GM23248 (cell line): ENCODE measurements at places on chromosomes 11 and 22. TPM values are rescaled to one million over a fixed set of nuclear protein-coding genes. Genes with fewer than 3 reads are reported as not detected.

DNA sequence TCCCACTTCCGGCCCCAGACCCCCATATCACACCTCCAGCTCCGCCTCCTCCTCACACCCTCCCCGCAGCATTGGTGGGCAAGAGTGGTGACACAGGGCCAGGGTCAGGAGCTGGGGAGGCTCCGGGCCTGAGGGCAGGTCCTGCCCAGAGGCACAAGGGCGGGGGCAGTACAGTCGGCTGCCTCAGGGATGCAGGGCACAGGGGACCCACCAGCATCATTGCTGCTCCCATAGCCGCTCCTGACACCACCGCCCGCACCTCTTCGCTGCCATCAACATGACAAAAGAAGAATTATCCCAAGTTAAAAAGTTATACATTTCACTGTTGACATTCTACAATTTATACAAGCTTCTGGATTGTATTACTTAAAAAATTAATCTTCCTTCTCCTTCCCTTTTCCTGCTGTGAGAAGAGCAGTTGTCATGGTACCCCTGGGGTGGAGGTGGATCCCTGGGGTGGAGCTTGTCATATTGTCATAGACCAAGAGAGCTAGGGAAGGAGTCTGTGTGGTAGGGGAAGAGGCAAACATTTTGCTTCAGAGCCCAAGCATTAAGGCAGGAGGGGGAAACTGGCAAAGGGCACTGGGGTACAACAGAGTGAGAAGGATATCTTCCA, 4.1 kb downstream of the SBF2 start:
- DNase-seq = no peak

GRCh38 chr11:95514416-95515110, 275.0 kb downstream of the FAM76B start:
- DNase-seq = no peak

DNA sequence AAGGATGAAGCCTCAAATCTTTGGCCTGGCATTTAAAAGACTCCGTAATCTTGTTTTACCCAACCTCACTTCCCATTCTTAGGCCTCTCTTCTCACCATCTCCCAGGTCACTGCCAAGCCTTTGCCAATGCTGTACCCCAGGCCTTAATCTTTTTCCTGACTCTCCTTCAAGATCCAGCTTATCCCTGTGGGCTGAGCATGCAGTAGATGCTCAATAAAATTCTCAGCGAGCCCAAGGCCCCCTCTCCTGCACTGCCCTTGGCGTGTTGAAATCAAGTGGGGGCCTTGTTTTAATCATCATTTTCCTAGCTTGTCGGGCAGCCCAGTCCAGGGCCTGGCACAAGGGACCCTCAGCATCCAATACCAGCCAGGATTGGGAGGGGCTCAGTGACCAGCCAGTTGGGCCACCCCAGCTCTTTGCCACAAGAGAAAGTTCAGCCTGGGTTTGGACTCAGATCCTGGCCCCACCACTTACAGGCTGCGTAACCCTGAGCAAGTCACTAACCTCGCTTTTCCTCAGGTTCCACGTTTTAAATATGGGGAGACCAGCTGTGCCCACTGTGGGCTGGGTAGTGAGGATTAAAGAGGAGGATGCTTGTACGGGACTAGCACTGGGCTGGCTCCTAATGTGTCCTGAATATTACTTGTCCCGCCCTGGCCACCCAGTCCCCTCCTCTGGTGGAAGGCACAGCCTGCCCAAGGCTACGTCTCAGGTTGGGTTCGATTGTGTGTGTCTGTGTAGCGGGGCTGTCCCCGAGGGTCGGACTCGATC, 943 bp upstream of the YWHAH start:
- no peak for DNase-seq

- no peak for DNase-seq
Observed at GRCh38 chr11:83909579-83910534, 623.7 kb upstream of the CCDC90B start.

DNA sequence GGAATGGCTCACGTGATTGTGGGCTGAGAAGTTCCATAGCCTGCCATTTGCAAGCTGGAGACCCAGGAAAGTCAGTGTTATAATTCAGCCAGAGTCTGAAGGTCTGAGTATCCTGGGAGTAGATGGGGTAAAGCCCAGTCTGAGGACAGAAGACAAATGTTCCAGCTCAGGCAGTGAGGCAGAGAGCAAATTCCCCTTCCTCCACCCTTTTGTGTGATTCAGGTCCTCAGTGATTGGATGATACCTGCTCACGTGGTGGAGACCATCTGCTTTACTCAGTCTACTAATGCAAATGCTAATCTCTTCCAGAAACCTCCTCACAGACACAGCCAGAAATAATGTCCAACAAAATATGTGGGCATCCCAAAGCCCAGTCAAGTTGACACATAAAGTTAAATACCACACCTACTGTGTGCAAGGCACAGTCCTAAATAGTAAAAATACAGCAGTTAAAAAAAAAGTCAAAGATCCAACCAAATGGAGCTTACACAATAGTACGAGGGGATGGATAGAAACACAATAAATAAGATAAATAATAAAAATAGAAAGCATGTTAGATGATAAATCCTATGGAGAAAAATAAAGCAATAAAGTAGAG, 13.2 kb upstream of the APOL6 start:
- DNase-seq = no peak

GRCh38 chr11:68757711-68758110, 6.4 kb upstream of the TESMIN start:
- no peak for DNase-seq

GRCh38 chr11:42417691-42418090, 894.1 kb upstream of the API5 start:
- DNase-seq = no peak

GRCh38 chr22:37141971-37142370, 7.7 kb downstream of the IL2RB start:
- no peak for DNase-seq

DNA sequence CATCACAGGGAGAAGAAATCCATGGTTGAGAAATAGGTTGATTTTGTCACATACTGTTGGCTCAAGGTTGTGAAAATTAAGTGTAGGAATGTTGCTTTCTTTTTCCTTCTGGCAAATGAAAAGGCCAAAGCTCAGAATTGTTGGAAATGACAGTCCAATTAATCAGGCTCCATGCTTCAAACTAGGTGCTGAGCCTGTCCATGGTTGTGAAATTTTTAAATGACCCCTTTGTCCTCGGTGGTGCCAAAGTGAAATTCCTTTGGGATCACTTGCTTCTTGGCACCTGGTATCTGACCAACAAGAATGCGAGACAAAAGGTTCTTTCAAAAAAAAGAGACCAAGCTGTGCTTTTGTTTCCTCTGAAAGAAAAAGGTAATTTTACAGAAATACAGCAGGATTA, 451.9 kb downstream of the ETS1 start:
- DNase-seq = peak; percentile 38

GRCh38 chr11:96242191-96242847, 100.7 kb downstream of the MAML2 start:
- DNase-seq = peak; percentile 70

GRCh38 chr22:41273128-41273527, 12.9 kb downstream of the RANGAP1 start:
- DNase-seq = no peak

DNA sequence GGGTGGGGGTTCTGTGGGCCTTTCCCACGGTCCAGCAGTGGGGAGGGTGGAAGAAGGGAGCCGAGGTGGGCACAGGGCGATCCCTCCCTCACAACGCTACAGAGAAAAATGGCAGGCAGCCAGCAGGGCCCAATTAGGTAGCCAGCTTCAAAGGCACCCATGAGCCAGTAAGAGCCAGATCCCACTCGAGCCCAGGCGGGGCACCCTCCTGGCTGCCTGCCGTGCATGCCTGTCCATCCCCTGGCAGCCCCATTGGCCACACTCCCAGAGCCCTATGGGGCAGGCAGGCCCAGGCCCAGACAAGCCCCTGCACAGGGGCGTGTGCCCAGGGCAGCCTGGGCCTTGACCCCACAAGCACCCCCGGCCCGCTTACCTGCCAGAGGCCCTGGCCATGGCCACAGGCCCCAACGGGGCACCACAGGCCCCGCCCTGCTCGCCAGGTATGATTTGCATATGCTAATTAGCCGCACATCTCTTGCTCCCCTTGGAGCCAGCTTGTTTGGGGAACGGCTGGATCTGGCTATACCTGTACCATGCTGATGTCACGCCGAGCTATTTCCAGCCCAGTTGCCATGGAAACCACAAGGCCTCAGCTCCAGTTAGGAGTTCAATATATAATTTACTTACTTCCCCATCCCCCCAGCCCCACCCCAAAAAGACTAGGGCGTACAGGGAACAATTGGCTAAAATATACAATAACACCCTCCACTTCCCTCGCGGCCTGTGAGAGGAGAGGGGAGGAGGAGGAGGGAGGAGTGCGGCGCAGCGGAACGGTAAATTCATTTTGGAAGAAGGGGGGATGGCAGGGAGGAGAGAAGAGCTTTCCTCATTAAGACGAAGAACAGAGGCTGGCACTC, 47.5 kb upstream of the TCF20 start:
- no peak for DNase-seq

DNA sequence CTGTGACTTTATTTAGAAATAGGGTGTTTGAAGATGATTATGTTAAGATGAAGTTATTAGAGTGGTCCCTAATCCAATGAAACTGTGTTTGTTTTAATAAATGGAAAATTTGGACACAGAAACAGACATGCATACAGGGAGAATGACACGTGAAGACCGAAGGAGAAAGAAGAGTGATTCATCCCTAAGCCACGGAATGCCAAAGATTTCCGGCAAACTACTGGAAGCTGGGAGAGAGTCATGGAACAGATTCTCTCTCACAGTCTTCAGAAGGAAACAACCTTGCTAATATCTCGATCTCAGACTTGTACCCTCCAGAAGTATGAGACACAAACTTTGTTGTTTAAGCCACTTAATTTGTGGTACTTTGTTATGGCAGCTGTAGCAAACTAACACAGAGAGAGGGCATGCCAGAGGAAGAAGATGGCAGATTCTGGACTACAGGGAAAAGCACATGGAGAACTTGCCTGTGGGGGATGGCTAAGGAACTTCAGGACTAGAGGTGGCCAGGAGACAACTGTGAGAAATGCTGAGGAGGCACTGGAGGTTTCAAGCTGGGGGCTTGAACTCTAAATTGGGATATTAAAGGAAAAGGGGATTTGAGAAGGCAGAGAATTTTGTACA, 733.5 kb upstream of the CCDC90B start:
- DNase-seq = peak; percentile 73

GRCh38 chr11:2665526-2666400, 34.0 kb downstream of the KCNQ1OT1 start:
- no peak for DNase-seq

DNA sequence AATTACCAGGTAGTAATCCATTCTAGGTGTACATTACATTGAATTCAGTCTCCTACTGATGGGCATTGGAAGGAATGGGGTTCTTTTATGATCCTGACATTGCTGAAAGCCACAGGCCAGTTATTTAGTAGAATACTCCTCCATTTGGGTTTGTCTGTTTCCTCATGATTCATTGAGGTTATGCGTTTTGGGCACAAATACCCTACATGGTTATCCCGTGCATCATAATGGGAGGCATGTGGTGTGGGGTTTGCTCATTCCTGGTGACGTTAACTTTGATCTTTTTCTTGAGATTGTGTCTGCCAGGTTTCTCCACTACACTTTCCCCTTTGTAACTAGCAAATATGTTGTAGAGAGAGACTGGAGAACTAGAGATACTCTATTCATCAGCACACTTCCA, 5.5 kb downstream of the FOLR3 start:
- peak; percentile 96 for DNase-seq

GRCh38 chr22:19565382-19566278, 41.4 kb upstream of the CLDN5 start:
- peak; percentile 15 for DNase-seq

DNA sequence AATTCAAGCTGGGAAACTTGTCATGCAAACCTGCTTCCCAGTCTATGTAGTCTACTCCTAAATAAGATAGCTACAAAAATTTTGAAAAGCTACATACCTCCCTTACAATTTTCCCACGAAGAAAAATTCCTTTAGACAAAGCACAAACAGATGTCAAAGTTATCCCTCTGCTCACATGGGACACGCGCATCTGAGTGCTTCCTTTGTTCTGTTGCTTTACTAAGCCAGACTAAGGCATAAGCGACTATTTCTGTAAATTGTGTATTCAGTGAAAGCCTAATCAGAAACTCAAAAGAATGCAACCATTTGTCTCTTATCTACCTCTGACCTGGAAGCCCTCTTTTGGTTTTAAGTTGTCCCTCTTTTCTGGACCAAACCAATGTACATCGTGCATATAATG, 583.7 kb upstream of the B3GAT1 start:
- DNase-seq = no peak

DNA sequence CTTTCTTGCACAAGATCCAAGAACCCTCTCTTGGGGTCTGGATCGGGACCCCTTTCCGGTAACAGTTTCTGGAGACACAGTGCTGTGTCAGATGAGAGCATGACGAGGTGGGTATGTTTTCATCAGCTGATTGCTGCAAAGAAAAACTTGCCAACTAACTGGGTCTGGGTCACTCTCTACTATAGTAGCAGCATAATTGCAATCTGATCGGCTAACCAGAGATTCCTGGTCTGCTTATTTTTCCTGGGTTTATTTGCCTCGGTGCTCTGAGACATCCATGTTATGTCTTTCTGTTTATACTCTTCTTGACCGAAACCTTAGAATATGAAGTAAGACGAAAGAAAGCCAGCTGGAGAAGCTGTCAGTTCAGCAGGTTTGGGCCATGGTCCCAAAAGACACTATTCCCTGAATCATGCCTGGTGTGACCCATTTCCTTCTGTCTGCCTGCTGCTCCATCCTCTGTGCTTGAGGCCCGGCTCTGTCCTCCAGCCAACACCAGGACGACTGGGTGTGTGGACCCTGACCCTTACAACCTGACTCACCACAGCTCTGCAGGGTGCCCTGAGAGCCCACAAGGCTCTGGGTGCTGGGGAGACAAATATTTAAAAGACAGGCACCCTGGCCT, 24.1 kb upstream of the CLMP start:
- peak; percentile 76 for DNase-seq

GRCh38 chr11:6210274-6210955, 5.1 kb downstream of the C11orf42 start:
- peak; percentile 45 for DNase-seq

DNA sequence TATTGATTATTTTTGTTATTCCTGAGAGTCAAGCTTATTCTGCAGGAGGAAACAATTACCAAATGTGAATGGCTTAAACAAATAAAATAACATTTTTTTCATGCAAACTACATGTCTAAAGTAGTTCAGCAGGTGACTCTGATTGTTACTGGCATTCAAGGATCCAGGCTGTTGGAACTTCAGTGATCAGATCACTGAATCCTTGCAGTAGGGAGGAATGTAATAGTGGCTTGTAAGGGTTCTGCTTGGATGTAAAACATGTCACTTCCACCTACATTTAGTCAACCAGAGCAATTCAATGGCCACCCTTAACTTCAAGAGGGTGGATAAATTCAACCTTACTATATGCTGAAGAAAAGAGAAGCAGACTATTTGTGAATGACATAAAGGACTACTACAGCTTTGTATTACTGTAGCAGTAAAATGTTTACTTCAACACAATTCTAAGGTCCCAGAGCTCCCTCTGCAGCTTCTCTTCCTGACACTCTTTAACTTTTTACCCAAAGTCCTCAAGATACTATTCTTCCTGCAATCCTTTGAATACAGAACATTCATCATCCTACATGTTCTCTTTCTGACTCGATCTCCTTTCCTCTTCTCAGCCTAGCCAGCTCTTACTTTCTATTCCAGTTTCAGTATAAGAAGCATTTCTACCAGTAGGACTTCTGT, 284.0 kb downstream of the LRRC4C start:
- DNase-seq = no peak

Gene OR52I1
- not detected in 2 replicates for polyA plus RNA-seq

Gene COPB1
- 192 and 199 TPM in 2 replicates for polyA plus RNA-seq

Gene TMEM45B
- polyA plus RNA-seq = not detected in 2 replicates

Gene NPTXR
- 0.99 TPM in 2 replicates for polyA plus RNA-seq

Gene GDPD4
- polyA plus RNA-seq = not detected in 2 replicates

Gene SYCE3
- polyA plus RNA-seq = 0.49 and 0.80 TPM in 2 replicates

Gene APOA5
- polyA plus RNA-seq = not detected in 2 replicates

Gene C22orf42
- not detected in 2 replicates for polyA plus RNA-seq

Gene CTSW
- 0.23 and 0.51 TPM in 2 replicates for polyA plus RNA-seq

Gene APLNR
- polyA plus RNA-seq = 0.18 TPM in 1 of 2 replicates, not detected in the other

Gene HTR3A
- not detected in 2 replicates for polyA plus RNA-seq

Gene CCDC89
- polyA plus RNA-seq = 3.7 and 4.6 TPM in 2 replicates
